ENCODE measurements at places on chromosomes 12 and 14. TPM values are rescaled to one million over a fixed set of nuclear protein-coding genes. Genes with fewer than 3 reads are reported as not detected.

GRCh38 chr14:67186789-67187584 lies 2.3 kb upstream of the GARIN2 start:
- DNase-seq = peak; percentile 55

DNA sequence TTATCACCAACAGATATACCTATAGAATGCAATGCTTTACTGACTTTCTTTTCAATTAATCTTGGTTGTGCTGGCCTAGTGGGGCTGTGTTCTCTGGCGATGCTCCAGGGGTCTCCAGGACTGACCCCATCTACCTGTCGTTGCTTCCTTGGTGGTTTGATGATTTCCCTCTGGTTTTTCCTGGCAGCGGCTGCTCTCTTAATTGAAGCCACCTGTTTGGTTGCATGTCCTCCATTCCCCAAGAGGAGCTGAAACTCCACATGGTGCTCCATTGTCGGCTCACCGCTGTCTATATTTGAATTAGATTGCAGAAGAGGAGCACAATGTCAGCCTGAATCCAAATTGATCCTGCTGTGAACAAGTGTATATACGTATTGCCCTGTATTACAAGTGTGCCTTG lies 7.1 kb upstream of the IFNG-AS1 start:
- DNase-seq = peak; percentile 27

- DNase-seq = no peak
Observed at GRCh38 chr12:104738331-104738730, 219.8 kb downstream of the SLC41A2 start.

GRCh38 chr12:101749657-101750056 lies 10.4 kb upstream of the SYCP3 start:
- no peak for DNase-seq

GRCh38 chr12:86407620-86408208 lies 151.5 kb upstream of the MGAT4C start:
- DNase-seq = no peak

DNA sequence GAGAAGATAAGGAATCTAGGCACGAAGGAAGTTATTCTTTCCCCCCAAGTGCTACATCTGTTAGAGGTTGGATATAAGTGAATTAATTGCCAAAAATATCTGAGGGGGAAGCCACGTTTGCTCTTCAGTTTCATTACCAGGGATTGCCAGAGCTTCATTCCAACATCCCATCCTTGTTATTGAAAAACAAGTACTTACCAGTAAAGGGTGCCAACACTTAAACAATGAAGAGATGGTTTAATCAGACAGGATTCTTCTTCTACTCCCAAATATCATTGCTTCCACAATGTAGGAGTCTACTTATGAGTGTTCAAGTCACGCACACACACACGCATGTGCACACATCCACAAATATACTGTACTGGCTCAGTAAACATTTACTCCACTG lies 312.4 kb downstream of the RPAP3 start:
- no peak for DNase-seq

- DNase-seq = no peak
Observed at GRCh38 chr14:67764496-67764895, 51.9 kb downstream of the ZFYVE26 start.

DNA sequence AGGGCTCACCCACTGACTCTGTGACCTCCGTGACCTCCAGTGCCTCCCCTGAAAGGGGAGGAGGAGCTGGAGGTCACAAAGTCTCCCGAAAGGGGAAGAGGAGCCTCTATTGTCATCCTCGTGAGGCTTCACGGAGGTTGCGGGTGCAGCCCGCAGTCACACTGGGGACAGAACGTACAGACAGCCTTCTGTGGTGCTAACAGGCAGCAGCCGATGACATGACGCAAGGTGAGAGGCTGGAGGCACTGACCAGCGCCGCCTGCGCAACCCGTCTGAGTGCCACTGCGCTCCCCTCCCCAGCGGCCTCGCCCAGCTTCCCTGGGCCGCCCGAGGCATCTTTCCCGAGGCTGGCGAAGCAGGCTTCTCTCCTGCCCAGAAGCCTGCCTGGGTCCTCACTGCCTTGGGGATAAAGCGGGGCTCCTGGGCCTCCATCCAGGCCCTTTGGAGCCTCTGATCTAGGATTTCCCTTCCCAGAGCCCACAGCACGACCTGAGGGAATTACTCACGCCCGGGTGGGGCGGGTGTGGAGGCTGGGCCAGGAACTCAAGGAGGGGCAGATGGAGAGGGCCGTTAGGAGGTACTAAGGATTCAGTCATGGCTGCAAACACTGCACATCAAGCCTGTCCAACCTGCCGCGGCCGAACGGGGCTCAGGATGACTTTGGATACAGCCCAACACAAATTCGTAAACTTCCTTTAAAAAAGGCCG lies 12.3 kb upstream of the LBHD2 start:
- DNase-seq = no peak

- no peak for DNase-seq
Observed at GRCh38 chr12:55850893-55851292, 8.2 kb upstream of the MMP19 start.

GRCh38 chr14:33393231-33393894 lies 454.7 kb downstream of the NPAS3 start:
- DNase-seq = no peak

DNA sequence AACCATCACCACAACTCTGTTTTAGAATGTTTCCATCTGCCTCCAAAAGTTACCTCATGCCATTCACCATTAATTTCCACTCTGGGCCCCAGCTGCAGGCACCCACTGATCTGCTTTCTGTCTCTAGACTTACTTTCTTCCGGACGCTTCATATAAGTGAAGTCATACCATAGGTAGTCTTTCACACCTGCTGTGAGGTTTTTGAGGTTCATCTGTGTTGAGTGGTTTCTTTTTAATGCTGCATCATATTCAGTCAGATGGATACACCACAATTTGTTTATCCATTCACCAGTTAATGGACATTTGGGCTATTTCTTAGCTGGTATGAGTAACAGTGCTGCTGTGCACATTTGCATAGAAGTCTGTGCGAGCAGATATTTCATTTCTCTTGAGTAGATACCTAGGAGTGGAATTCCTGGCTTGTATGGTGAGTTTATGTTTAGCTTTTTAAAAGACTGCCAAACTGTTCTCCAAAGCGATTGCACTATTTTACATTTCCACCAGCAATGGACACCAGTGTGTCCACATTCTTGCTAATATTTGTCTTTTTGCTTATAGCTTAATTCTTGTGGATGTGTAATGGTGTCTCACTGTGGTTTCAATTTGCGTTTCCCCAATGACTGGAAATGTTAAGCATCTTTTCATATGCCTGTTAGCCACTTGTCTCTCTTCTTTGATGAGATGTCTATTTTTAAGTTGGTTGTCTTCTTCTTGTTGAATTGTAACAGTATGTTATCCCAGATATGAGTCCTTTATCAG lies 48.3 kb downstream of the ZFYVE21 start:
- no peak for DNase-seq

GRCh38 chr14:40903709-40904108 lies 703.0 kb upstream of the LRFN5 start:
- DNase-seq = no peak

DNA sequence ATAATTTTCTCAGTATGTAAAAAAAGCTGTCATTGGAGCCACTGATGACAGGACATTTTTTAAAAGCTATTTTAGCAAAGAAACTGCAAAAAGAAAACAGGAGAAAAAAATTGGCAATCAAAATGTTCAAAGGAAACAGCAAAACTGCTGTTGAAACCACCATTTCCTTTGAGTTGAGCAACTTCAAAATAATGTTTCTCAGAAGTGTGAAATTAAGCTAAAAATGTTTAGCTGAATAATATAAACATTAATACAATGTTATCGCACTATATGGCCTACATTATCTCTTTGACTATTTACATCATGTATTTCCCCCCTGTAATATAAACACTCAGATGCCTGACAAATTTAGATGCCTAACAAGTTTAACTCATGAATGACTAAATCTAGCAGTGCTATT lies 23.4 kb upstream of the GLIPR1 start:
- DNase-seq = no peak

- no peak for DNase-seq
Observed at GRCh38 chr12:12985817-12986408, 14.2 kb downstream of the HEBP1 start.

DNA sequence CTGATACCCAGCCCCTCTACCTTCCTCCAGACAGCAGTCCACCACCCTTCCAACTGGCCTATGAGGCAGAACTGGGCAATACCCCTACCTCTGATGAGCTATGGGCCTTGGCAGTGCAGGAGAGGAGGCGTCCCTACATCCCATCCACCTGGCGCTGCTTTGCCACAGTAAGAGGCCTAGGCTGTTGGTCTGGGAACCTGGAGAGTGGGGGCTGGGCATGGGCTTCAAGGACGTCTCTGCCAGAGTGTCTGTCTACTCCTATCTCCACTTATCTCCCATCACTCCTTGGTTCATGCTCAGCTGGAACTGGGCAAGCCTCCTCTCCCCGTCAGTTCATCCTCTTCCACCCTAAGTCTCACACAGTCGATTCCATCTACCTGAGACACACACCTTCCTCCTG lies 6.5 kb downstream of the AMHR2 start:
- no peak for DNase-seq

DNA sequence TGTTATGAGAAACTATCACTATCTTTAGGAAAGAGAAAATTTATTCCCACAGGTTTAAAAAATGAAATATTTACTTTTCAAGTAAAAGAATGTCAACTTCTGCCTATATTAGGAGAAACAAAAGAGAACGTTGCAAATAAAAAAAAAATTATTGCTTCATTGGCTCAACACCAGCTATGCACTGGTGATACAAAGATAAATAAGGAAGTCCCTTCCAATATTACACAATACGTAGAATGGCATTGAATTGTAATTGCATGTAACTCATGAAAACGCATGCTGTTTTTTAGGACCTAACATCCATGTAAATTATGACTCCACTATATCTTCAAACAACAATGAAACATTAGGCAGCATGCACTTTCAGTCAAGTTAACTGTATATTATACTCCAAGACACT lies 56.4 kb upstream of the RERGL start:
- no peak for DNase-seq

- no peak for DNase-seq
Observed at GRCh38 chr12:10135126-10135525, 5.1 kb upstream of the CLEC7A start.

DNA sequence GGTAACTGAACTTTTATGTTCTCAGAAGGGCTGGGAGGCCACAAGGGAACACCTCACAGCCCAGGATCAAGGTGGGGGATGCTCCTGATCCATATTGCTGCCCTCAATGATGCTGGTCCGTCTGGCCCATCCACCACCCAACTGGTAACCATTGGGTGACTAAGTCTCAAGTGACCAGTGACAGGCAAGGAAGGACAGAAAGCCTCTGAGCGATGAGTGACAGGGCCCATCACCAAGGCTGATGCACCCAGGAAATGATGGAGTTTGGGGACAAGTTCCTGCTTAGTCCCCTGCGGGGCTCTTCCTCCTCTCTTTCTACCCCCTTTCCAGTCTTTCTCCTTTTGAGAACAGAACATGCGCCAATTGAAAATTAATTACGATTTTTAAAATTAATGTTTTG lies 2.6 kb upstream of the MMP19 start:
- DNase-seq = no peak

GRCh38 chr14:21191809-21192446 lies 36.1 kb upstream of the OR5AU1 start:
- DNase-seq = peak; percentile 4

DNA sequence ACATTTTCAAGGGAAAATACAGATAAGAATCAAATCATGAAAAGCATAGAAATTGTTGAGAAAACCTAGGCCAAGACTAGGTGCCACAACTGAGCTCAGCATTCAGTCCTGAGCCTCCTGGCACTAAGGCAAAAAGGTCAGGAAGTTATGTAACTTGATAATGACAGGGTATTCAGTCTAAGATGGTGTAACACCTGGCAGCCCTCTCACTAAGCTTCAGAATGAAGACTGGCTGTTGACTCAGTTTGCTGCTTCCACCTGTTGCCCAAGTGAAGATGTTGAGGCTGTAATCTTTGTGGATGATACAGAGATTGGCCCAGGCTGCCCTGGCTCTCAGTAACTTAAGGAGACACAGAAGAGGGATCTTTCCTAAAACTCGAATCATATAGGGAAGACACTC lies 19.6 kb downstream of the PROX2 start:
- DNase-seq = no peak

DNA sequence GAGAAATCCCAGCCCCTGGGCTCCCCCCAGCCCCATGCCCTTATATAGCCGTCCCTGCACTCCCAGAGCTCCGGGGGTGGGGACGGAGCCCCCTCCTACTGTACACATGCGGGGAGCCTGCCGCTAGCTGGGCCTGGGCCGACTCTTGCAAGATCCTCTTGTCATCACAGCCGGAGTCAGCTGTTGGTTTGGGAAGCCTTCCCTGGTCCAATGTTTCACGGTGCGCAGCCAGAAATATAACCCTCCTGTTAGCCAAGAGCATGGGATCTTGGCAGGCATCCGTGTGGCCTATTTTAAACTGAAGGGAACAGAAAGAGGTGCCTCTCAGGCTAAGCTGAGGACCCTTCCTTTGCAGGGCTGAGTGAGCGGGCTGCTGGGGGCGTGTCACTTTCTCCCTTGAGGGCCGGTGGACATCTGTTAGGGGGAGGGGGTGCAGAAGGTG lies 175.3 kb downstream of the TSPAN9 start:
- no peak for DNase-seq

- DNase-seq = no peak
Observed at GRCh38 chr12:120536064-120536791, 2.1 kb downstream of the RNF10 start.

DNA sequence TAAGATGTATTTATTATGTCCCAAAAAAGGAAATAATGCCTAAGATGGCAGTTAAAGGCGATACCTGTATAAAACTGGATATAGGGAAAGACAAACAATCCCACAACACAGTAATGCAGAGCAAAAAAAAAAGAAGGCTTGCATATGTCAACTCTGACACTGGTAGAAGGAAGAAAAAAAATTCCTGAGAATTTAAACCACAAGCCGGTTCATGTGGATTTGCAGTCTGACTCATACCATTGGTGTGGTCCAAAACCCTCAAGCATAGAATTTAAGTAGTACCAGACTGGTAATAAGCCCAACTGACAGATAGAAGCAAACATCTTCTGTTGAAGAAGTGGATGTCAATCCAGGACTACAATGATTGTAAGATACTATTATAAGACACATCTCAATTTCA lies 7.2 kb downstream of the DNAI7 start:
- DNase-seq = peak; percentile 77

DNA sequence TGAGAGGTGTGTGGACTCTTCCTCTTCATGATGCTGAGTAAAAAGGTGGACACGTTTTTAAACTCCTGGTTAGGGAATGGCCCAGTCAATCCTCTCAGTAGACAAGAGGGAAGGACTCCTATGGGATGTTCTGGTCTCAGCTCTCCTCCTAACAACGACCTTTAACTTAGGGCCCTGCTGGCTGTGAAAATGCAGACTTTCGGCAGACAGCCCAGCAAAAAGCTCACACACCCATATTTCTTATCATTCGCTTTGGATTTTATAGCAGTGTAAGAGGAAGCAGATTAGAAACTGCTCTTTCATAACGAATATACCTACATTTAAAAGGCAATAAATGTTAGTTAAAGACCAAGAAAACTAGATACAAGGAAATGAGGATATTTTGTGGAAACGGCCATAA lies 18.0 kb upstream of the YARS2 start:
- DNase-seq = no peak

HOXC10 gene
- 13.9 TPM for polyA plus RNA-seq

EPYC gene
- polyA plus RNA-seq = 0.17 TPM

TRPV4 gene
- 13.4 TPM for polyA plus RNA-seq

BCAT1 gene
- polyA plus RNA-seq = 13.2 TPM

KLRG1 gene
- polyA plus RNA-seq = 0.43 TPM

PLEK2 gene
- polyA plus RNA-seq = 3.1 TPM

NGB gene
- not detected for polyA plus RNA-seq

ALG10 gene
- 8.7 TPM for polyA plus RNA-seq

CLMN gene
- polyA plus RNA-seq = 0.27 TPM

CCDC198 gene
- not detected for polyA plus RNA-seq

LTB4R gene
- polyA plus RNA-seq = 2.5 TPM

DPPA3 gene
- not detected for polyA plus RNA-seq

TAS2R8 gene
- polyA plus RNA-seq = not detected

CD163L1 gene
- polyA plus RNA-seq = 1.0 TPM

ABHD4 gene
- 115 TPM for polyA plus RNA-seq

Measured in BJ (cell line).